OCI-LY7 (cell line): ENCODE measurements at places on chromosomes 3 and 15. TPM values are rescaled to one million over a fixed set of nuclear protein-coding genes. Genes with fewer than 3 reads are reported as not detected.

- no peak for DNase-seq
Observed at GRCh38 chr3:110026421-110026820, 689.1 kb upstream of the DPPA4 start.

The FEZF2 gene
- not detected in 2 replicates for total RNA-seq

- no peak for DNase-seq
Observed at GRCh38 chr3:188522115-188522514, 368.2 kb downstream of the LPP start.

DNA sequence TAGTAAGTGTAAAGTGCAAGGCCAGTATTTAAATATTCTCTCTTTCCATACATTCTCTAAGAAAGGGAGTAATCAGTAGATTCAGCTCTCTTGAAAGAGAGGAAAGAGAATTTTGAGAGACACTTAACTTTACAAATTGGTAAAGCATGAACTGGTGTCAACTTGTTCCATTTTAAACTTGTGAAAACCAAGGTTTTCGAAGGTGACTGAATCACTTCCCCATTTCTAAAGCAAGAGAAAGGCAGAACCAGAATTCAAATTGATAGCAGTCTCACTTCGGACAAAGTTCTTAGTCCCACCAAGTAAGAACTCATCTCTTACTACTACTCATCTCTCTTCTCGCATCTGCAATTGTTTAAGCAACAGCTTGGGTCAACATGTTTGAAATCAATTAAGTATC is 22.4 kb downstream of the TJP1 start:
- DNase-seq = peak; percentile 34

DNA sequence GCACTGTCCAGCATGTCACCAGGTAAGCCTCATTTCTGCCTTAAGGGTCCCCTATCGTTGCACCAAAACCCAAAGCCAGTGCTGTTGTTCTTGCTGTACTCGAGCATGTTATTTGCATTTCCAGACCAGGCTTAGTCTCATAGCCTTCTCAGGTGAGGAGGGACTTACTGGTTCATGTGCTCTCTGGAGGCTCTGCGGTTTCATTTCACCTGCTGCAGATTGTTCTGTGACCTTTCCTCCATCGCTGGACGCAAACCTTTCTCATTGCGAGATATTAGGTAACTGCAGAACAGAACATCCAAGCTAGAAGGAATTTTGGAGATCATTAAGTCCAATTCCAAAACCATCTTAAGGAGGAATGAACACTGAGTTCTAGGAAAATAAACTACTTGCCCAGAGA is 187.3 kb upstream of the BCL6 start:
- DNase-seq = peak; percentile 80
